ENCODE measurements at places on chromosomes 11 and 22.
A peak's percentile ranks its signal among the peaks of the same experiment; 100 is the strongest.

- no peak for DNase-seq
Measured at GRCh38 chr22:29484642-29485041, 4.6 kb downstream of the NEFH start.

- peak; percentile 97 for DNase-seq
Measured at GRCh38 chr22:39967103-39967829, 7.1 kb downstream of the TMA7B start.

DNA sequence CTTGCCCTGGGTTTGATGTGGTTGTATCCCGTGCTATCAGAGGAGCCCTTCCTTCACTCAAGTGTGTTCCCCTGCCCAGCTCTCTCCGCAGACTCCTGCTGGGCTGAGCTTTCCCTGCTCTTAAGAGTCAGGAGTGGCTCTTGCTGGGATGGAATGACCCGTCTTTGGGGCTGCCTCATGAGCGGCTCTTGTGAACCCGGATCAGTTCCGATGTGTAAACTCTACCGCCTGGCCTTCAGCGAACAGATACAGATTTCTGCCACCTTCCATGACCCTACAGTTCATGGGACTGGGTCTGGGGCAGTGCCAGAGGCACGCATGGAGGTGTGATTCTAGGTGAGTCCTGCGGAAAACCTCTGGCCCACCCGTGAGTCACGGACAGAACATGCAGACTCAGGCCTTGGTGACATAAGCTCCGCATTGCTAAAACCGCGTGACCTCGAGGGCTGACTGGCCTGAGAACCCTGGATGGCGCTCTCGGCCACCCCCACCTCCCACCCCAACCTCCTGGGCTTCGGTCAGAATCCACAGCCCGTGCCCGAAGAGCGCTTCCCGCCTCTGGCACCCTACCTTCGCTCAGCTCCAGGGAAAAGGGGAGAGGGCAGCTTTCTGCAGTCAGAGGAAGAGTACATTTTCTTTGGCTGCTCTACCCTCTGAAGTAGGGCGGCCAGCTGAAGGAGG lies 1.3 kb upstream of the ZBTB16 start:
- DNase-seq = no peak

DNA sequence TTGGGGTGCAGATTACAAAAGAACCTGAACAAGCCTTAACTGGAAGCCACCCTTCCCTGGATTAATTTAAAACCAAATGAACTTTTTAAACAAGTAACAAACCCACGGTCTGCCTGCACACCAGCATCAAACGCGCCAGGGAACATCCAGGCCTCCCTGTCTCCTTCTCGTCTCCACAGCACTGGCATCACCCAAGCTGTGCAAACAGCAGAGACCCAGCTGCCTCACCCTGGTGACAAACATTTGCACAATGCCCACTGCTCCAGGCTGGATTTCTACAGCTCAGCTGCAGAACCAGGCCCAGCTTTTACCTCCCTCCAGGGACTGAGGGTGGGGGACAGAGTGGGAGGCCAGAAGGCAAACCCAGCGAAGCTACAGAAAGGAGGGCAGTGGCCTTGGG lies 7.0 kb downstream of the RPL3 start:
- no peak for DNase-seq

DNA sequence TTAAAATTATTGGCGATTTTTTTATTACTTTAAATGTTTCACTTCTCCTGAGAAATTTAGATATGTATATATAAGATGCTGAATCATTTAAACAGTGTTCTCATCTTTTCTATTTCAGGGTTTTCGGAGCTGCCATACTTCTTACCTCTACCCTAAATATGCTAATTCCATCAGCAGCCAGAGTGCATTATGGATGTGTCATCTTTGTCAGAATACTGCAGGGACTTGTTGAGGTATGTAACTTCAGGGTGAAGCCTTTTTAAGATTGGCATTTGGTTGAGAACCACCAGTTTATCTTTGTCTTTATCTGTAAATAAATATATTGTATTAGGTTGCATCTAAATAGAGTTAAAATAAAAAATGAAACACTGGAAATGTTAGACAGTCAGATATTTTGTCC lies 21.1 kb downstream of the SLC17A6 start:
- no peak for DNase-seq

DNA sequence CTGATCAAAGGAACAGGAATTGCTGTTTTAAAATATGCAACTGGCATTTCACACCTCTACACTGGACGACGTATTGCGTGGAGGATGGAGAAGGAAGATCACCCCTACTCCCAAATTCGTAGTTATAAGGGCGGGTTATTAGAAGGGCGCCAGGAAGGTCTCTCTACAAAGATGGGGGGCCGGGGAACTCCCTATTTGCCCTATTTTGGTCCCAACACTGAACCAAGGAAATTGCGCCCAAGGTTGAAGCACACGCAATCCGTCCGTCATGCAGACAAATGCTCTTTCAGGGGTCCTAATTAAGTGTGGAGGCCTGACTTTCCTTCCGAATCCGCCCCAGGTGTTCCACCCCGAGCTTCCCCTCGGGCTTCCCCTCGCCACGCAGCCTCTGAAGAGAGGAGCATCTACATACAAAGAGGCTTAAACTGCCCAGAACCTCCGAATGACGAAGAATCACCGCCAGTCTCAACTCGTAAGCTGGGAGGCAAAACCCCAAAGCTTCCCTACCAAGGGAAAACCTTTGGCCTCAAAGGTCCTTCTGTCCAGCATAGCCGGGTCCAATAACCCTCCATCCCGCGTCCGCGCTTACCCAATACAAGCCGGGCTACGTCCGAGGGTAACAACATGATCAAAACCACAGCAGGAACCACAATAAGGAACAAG lies 396 bp downstream of the NPAT start:
- DNase-seq = peak; percentile 24

Measured in hematopoietic multipotent progenitor cell treated with erythropoietin and hydrocortisone succinate and interleukin-3 and kit ligand, for 8 days (in vitro differentiated cells).